PC-9 (cell line): ENCODE measurements at places on chromosomes 1 and 21.

DNA sequence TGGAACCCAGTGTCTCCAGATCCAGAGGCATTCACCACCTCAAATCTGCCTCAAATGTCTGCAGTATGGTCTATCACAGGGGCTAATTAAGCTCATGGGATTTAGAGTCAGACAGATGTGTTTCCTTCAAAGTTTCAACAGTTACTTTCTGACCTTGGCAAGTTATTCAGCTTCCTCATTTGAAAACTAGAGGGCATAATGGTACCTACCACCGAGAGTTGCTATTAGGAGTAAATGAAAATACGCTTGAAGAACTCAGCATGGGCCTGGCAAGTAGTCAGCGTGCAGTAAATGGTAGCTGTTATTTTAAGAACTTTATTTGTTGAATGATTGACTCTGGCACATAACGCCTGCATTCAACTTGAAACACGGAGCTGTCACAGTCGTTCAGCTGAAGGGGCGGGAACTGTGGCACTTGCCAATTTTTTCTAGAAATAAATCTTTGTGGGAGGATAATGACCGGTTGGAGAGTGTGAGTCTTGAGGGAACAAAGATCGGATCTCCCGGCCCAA, 1.2 kb upstream of the CAP1 start:
- peaks cover 11% of the 10 kb centered on the region; the same call in 1 of the 2 replicates for H3K36me3 ChIP-seq
- no peak for DNase-seq
- peak overlapping the region; percentile 98 for H3K27ac ChIP-seq
- H3K4me3 ChIP-seq: peak overlapping the region; percentile 99
- H3K4me1 ChIP-seq: peaks cover 36% of the 10 kb centered on the region
- no peaks in the 10 kb centered on the region for H3K27me3 ChIP-seq

- no peak overlapping the region for H3K4me3 ChIP-seq
- no peak overlapping the region for H3K27ac ChIP-seq
- H3K27me3 ChIP-seq: no peaks in the 10 kb centered on the region
- H3K4me1 ChIP-seq: no peaks in the 10 kb centered on the region
- no peak for DNase-seq
Measured at GRCh38 chr1:200282497-200283122, 127.2 kb downstream of the ZNF281 start.

- H3K4me3 ChIP-seq: no peak overlapping the region
- H3K27me3 ChIP-seq: no peaks in the 10 kb centered on the region
- no peak for DNase-seq
Measured at GRCh38 chr1:33147997-33148314, 33.9 kb downstream of the TRIM62 start.

- no peak overlapping the region for H3K27ac ChIP-seq
- no peaks in the 10 kb centered on the region for H3K36me3 ChIP-seq
- no peak overlapping the region for H3K4me3 ChIP-seq
- no peak for DNase-seq
- H3K4me1 ChIP-seq: no peaks in the 10 kb centered on the region
- no peaks in the 10 kb centered on the region for H3K27me3 ChIP-seq
Measured at GRCh38 chr1:201212056-201212455, 21.4 kb downstream of the IGFN1 start.

GRCh38 chr1:90277270-90277669, 282.4 kb downstream of the ZNF326 start:
- no peaks in the 10 kb centered on the region for H3K36me3 ChIP-seq
- H3K4me1 ChIP-seq: no peaks in the 10 kb centered on the region
- no peaks in the 10 kb centered on the region for H3K27me3 ChIP-seq

DNA sequence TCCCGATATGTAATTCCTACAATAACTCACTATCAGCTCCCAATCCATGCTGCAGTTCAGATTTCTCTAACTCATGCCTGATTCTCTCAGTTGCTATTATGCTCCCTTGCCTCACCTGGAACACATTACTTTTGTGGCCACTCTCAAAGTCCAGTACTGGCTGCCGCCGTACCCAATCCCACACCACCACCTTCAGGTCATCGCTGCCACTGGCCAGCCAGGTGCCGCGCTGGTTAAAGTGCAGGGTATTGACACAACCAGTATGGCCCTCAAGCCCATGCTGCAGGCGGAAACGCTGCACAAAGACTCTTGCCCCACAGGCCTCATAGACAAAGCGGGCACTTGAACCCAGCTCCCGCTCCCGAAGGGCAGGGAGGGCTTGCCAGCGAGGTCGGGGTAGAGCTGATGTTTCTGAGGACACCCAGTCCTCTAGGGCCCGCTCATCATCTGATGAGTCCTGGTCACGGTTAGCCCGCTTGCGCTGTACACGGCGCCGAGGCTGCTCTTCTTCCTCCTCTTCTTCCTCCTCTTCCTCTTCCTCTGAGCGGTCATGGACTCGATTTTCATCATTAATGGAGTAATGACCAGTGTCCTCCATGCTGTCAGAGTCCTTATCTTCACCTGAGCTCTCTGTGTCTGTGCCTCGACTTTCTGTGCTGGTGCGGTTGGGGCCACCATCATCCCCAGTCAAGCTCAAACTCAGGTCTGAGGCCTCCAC, 22.6 kb downstream of the DCAF8 start:
- no peak overlapping the region for H3K27ac ChIP-seq
- no peaks in the 10 kb centered on the region for H3K4me1 ChIP-seq
- DNase-seq: no peak
- H3K36me3 ChIP-seq: peaks cover 20% of the 10 kb centered on the region
- H3K27me3 ChIP-seq: no peaks in the 10 kb centered on the region
- H3K4me3 ChIP-seq: no peak overlapping the region

DNA sequence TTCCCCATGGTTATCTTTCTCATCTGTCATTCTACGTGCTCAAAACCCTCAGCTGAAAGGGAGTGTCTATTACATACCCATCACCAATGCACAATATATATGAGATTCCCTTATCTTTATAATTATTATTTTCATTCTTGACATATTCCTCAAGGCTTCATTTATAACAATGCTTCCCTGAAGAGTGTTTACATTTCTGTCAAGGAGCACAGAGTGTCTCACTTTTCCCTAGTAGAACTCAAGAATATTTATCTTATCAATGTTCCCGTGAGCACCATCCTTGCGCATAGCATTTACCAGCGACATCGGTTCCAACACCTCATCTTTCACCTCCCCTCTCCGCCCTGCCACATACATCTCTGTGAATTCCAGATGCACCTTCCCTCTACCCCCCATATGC, 250.6 kb downstream of the PLA2G4A start:
- H3K27me3 ChIP-seq: no peaks in the 10 kb centered on the region
- H3K36me3 ChIP-seq: no peaks in the 10 kb centered on the region
- no peak for DNase-seq
- no peak overlapping the region for H3K27ac ChIP-seq

GRCh38 chr1:192706936-192707335, 71.0 kb downstream of the RGS13 start:
- H3K4me3 ChIP-seq: no peak overlapping the region
- no peak for DNase-seq
- no peaks in the 10 kb centered on the region for H3K27me3 ChIP-seq
- no peaks in the 10 kb centered on the region for H3K36me3 ChIP-seq
- peaks cover 18% of the 10 kb centered on the region for H3K4me1 ChIP-seq

DNA sequence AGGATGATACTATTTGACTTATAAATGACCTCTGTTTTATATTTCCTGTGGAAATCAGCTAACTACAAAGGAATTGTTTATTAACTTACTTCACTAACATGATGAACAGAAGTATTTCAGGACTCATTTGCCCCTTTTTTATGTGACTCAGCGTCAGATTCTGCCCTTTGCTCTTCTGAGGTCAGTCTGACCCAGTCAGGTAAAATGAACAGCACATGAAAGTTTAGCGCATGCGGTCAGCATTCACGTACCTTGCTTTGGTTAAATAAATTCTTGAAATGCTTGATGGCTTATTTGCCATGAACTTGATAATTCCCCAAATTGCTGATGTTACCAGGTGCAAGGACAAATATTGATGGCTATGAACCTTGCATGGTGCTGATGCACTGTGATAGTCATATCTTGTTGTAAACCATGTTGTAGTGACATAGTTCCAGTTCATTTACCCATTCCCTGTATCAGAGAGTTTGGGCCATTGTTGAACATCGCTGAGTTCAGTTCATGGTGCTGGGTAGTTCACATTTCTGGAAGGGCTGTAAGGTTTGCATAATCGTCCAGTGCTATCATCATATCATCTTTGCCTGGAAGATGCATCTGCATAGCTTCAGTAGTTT, 133.4 kb downstream of the NFIA start:
- no peak overlapping the region for H3K27ac ChIP-seq
- H3K4me3 ChIP-seq: no peak overlapping the region
- no peak for DNase-seq
- H3K36me3 ChIP-seq: 0 out of 2 replicates have a peak, but pooled peaks cover 7% of the 10 kb centered on the region
- no peaks in the 10 kb centered on the region for H3K27me3 ChIP-seq

GRCh38 chr1:107533436-107533835, 392.6 kb downstream of the NTNG1 start:
- H3K36me3 ChIP-seq: no peaks in the 10 kb centered on the region
- H3K4me3 ChIP-seq: no peak overlapping the region
- no peaks in the 10 kb centered on the region for H3K27me3 ChIP-seq
- no peak overlapping the region for H3K27ac ChIP-seq
- H3K4me1 ChIP-seq: peaks cover 8% of the 10 kb centered on the region

GRCh38 chr1:113929750-113930498, 800 bp downstream of the HIPK1 start:
- peaks cover 33% of the 10 kb centered on the region for H3K4me1 ChIP-seq
- peak; percentile 47 for DNase-seq
- H3K27ac ChIP-seq: peak overlapping the region; percentile 38; the same call in 1 of the 2 replicates
- H3K4me3 ChIP-seq: peak overlapping the region; percentile 93
- H3K27me3 ChIP-seq: no peaks in the 10 kb centered on the region
- H3K36me3 ChIP-seq: no peaks in the 10 kb centered on the region

DNA sequence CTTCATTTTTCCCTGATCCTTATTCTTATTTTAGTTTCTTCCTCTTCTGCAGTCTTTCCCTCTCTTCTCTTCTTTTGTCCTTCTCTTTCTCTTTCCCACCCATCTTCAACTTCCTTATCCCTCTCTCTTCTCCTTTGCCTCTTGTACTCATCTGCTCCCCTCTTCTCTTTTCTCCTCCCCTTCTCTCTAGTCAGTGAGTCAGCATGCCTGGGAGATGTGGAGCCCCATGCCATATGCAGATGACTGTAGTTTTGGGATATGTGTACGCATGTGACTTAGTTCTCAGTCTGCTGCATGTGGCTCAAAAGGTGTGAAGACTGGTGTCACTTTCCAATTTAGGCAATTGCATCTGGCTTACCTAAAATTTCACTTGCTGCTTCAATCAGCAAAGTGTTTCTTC, 10.4 kb downstream of the DNAJC6 start:
- H3K27ac ChIP-seq: no peak overlapping the region
- no peaks in the 10 kb centered on the region for H3K27me3 ChIP-seq
- H3K4me1 ChIP-seq: no peaks in the 10 kb centered on the region
- no peak overlapping the region for H3K4me3 ChIP-seq
- DNase-seq: no peak

DNA sequence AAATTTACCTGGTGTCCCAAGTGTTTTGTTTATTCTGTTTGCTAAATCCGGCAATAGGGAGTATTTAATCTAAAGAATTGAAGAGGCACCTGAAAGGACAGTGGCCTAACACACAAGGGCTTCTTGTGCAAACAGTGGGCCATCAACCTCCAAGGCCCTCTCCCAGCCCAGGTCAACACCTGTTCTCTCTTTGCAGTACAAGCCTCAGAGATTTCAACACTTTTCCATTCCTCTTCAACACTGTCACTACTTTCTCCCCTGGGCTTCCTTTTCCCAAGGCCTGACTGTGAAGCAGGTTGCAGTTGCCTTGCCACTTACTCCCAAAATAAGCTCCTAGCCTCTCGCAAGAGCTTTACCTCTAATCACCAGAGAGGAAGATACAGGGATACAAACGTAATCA, 3.2 kb upstream of the SNAPIN start:
- H3K27ac ChIP-seq: no peak overlapping the region
- DNase-seq: no peak
- H3K36me3 ChIP-seq: no peaks in the 10 kb centered on the region
- H3K4me1 ChIP-seq: peaks cover 17% of the 10 kb centered on the region
- no peaks in the 10 kb centered on the region for H3K27me3 ChIP-seq

- H3K4me3 ChIP-seq: no peak overlapping the region
- no peaks in the 10 kb centered on the region for H3K36me3 ChIP-seq
- no peak overlapping the region for H3K27ac ChIP-seq
- no peaks in the 10 kb centered on the region for H3K4me1 ChIP-seq
Measured at GRCh38 chr1:34002810-34003209, 138.9 kb downstream of the HMGB4 start.

- no peak overlapping the region for H3K4me3 ChIP-seq
- H3K4me1 ChIP-seq: peaks cover 2% of the 10 kb centered on the region; the same call in 1 of the 2 replicates
- DNase-seq: no peak
- H3K27ac ChIP-seq: no peak overlapping the region
Measured at GRCh38 chr1:221907166-221907932, 165.5 kb upstream of the DUSP10 start.

GRCh38 chr1:26541431-26541815, 11.9 kb downstream of the RPS6KA1 start:
- H3K4me1 ChIP-seq: peaks cover 11% of the 10 kb centered on the region
- DNase-seq: no peak

DNA sequence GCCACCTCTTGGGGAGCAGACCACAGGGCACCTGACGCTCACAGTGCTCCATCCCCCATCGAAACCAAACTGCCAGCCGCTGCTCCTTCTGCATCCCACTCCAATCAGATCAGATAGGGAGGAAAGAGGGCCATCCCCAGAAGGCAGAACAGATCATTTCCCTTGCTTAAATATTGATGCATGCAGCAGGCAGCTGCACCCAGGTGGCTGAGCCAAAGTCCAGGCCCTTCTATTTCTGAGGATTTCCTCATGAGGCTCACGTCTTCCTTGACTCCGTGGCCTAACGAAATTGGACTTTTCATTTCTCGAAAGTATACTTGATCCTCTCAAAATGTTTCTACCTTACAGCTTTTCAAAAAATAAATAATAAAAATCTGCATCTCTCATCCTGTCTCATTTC, 239.2 kb downstream of the ATG4C start:
- no peak for DNase-seq
- H3K4me1 ChIP-seq: no peaks in the 10 kb centered on the region
- H3K27ac ChIP-seq: no peak overlapping the region
- no peaks in the 10 kb centered on the region for H3K36me3 ChIP-seq
- H3K27me3 ChIP-seq: peaks cover 45% of the 10 kb centered on the region
- H3K4me3 ChIP-seq: no peak overlapping the region

DNA sequence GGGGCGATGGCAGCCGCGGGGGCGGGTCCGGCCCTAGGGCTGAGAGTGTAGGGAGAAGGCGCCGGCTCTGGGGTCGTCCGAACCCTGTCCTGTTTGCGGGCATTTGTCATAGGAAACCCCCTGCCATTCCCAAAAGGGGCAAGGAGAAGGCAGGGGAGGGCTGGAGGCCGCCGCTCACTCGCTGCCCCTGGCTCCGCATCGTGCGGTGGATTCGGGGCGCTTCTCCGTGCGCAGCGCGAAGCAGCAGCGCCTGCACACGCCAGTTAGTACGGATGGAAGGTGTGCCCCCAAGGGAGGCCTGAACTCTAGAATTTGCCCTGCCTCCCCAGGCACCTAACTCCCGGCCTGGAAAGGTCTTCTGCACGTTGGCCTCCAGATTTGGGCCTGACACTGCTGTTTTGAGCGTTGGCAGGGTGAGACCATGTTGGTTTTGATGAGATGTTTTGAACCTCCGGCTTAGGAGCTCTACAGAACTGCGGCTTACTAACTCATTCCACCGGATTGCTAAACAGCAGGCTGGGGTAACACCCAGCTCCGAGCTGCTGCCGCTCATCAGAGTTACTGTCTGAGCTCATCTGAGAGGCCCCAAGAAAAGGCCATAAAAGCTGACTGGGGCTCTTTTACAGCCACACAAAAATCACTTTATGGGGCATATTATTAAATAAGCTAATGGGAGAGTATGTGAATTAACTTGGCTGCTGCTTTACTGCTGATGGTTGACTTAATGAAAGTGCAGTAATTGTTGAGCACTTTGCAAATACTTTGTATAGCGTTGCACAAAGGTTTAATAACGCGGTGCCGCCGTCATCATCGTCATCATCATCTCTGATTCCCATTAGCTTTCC, 987 bp downstream of the GPR137B start:
- no peak for DNase-seq
- H3K27ac ChIP-seq: no peak overlapping the region
- peaks cover 36% of the 10 kb centered on the region for H3K27me3 ChIP-seq
